Epithelial cell of umbilical artery (primary cell): ENCODE measurements at places on chromosomes 12 and 14. TPM values are rescaled to one million over a fixed set of nuclear protein-coding genes. Genes with fewer than 3 reads are reported as not detected.

The IRAK3 gene
- total RNA-seq, result 4.9 and 10.0 TPM in 2 replicates

The ZNF10 gene
- total RNA-seq, result 3.2 and 5.5 TPM in 2 replicates

The CATSPERB gene
- total RNA-seq, result not detected in 2 replicates

The SLC38A6 gene
- total RNA-seq, result 33.0 and 34.4 TPM in 2 replicates

The RFLNA gene
- total RNA-seq, result 2.9 and 14.6 TPM in 2 replicates

The CCDC196 gene
- total RNA-seq, result not detected in 2 replicates

The CEBPE gene
- not detected in 2 replicates for total RNA-seq

The MMP17 gene
- 3.9 and 7.4 TPM in 2 replicates for total RNA-seq

The C1R gene
- total RNA-seq, result 1.3 and 5.3 TPM in 2 replicates

The FOXN4 gene
- total RNA-seq, result not detected in 2 replicates

The CLEC4A gene
- not detected in 2 replicates for total RNA-seq

The OR6C2 gene
- total RNA-seq, result not detected in 2 replicates

The FBLN5 gene
- total RNA-seq, result 1.2 and 4.5 TPM in 2 replicates

The DAO gene
- not detected in 2 replicates for total RNA-seq

The AQP2 gene
- not detected in 2 replicates for total RNA-seq

The TMEM63C gene
- 0.32 TPM in 1 of 2 replicates, not detected in the other for total RNA-seq

The LRTM2 gene
- not detected in 2 replicates for total RNA-seq

The GYS2 gene
- not detected in 2 replicates for total RNA-seq

The PIP4K2C gene
- 5.5 and 17.3 TPM in 2 replicates for total RNA-seq

The SMIM41 gene
- total RNA-seq, result not detected in 2 replicates

The DUSP6 gene
- total RNA-seq, result 214 and 503 TPM in 2 replicates
